ENCODE measurements at places on chromosomes 2 and 18.

DNA sequence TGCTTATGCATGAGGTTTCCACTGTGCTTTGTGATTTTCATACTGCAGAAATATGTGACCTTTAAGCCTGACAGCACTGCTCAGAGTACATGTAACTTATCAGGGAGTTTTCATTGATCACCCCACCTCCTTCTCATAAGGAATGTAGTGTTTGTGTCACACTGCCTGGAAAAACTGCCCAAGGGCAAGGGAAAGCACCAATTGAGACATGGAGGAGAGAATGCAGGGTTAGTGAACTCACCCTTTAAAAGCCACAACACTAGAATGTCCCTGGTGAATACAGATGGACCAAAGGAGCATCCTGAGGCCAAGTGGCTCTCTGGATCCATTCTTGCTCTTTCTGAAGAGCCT is 147.2 kb upstream of the SPATS2L start:
- DNase-seq: no peak

DNA sequence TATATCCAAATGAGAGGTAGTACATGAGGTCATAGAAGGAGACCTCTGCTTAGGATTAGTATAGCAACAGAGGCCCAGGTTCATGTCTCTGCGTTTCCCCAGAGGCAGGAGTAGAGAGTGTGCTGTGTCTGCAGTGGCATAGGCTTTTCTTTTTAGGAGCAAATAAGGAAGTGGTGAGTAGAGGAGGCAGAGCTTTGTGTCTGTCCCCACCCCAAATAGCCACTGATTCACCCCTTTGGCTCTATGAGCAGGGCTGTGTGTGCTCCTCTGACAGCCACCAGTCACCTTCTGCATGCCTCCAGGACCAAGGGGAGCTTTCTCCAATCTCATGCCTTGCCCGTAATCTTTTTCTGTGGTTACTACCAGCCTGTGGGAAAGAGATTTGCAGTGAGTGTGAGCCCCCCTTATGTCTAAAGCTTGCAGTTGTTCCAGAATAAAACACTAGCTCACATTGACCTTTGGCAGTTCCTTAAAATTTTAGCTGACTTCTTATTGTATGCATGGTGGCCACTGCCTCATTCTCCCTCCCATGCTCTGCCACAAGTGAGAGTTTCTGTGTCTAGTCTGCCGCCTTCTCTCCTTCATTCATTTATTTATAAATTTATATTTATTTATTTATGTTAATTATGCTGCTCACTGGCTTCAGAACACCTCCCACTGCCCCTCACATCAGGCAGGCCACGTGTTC is 23.5 kb upstream of the ELAC1 start:
- no peak for DNase-seq

GRCh38 chr18:35158728-35159450 is 81.9 kb upstream of the ZNF397 start:
- DNase-seq: no peak

DNA sequence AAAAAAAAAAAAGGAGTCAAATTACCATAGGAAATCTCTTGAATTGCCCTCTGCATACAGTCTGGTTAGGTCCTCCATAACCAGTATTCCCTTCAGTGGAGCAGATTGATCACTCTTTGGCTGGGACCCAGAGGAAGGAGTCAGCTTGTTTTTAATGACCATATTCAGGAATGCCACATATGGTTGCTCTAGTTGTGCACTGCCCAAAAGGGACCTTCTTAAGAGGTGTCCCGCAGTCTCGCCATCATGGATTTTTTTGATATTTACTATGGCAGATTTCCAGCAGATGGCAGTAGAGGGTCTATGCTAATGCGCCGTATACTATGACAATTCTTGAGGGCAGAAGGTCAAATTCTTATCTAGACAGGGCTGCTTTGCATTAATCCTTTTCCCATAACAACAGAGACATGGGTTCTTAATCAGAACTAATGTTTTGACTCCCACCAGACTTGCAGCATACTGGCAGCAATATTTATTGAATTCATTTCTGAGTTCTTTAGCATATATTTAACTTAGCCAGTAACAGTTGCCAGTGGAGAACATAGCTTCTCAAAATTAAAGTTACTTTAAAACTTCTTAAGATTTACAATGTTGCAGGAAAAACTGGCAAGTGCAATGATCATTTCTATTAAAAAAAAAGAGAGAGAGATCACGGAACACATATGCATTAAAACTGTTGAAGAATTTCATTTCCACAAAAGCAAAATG is 31.8 kb upstream of the INPP4A start:
- no peak for DNase-seq

- no peak for DNase-seq
Observed at GRCh38 chr18:8951491-8951890, 151.0 kb upstream of the NDUFV2 start.

DNA sequence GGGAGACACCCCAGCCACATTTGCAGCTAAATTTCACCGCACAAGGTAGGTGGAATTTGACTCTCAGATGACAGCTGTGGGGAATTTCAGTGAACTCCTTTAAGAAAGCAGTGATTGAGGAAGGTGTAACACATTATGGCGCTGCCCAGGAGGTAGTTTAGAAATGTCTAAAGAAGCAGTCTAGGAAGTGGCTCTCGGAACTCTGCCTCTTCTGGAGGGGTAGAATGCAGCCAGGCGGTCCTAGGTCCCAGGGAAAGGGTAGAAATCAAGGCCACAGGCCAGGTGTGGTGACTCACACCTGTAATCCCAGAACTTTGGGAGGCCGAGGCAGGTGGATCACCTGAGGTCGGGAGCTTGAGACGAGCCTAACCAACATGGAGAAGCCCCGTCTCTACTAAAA is 179.0 kb upstream of the HAAO start:
- DNase-seq: no peak

DNA sequence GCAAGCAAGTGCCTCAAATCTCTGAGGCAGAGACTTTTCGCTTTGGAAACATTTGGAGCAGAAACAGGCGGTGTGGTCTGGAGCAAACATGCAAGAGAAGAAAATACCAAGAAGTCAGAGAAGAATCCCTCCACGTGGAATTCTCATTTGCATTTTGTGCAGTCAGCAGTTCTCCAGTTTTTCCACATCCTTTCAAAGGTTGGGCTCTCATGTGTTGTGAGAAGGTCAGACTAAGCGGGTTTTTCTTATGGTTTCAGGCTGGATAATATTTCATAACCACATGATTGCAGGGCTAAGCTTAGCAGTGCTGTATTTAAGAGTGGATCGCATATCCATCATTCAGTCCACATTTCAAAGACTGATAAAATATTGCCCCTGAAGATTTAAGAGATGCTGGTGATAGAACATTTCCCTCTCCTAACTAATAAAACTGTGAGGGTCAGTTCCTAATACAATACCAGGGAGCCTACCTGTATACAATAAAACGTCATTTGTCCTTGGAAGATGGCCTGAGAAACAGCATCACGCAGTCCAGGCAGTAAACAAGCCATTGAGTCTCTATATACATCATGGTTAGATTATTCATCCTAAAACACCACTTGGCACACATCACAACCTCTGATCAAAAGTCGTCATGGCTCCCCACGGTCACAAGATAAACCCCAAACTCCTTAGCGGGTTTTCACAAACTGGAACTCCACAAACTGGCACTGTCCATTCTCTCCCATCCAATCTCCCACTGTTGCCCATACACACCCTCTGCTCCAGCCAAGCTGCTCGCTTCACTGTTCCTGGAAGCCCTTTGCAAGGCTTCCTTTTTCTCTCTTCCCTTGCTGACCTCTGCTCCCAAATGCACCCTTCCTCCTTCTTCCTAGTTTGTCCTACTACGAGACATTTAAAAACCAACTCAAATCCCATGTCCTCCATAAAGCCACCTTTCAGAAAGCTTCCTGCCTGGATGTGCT is 31.5 kb downstream of the ANKRD44 start:
- DNase-seq: no peak

DNA sequence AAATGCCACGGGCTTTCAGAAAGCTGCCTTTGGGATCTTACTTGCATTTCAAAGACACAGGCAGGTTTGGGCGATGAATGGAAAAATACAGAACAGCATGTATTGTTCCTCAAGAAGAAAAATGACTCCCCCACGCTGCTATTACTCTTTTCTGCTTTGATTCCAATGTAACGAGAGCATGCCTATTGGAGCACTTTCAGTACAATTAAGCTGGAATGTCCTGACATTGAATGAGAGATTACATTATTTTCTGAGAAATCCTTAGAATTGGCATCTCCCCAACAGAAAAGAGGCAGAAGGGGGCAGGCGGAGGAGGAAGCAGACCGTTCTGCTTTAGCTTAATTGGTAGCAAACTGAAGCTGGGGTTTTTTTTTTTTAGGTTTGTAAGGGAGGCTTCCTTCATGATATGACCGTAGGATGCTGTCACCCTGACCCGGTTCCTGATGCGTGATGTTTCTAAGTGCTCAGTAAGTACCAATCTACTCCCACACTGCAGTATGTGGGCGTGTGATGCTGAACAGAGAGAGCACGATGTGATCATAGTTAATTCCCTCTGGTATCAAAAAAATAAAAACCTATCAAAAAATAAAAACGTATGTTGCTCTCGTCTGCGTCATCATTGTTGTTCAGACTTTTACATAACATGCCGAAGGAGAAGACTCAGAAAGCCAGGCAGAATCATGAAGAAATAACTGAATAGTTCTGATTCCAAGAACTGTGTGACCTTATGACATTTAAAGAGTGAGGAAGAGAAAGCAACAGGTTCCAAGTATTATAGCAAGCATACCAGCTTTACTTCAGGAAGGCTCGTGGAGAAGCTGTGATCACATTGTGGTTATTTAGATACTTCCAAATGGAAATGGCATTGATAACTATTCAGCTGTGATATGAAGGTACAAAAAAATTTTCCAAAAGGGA is 40.5 kb downstream of the LONRF2 start:
- DNase-seq: no peak

GRCh38 chr2:161423421-161424393 is 7.6 kb downstream of the TBR1 start:
- no peak for DNase-seq

DNA sequence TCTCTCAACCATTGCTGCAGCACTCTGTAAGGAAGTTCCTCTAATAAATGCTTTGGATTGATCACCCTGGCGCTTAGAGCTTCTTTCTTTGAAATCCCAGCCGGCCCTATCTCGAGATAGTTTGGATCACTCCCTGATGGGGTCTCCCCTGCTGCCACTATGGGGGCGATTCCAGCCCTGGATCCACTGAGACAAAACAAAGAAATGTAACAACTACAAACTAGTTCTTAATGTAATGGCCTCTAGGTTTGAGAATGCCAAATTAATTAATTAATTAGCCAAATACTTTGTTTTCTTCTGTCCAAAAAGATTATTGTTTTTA is 15.2 kb downstream of the SRSF7 start:
- no peak for DNase-seq

DNA sequence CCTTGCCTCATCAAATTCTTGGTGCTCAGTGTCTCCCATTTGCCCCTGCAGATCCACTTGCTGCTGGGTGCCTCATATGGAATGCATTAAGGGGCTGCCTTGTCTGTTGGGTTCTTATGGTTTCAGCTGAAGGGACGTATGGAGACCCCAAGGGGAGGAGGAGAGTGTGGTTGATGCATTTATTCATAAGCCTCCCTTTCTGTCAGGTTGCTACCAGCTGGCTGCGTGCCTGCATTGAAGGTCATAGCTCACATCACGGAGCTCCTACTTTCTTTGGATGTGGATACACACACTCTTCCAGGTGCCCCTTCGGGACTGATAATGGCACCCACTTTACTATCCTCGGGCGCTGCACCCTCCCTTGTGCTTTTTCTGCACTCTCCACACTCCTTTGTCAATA is 377.9 kb downstream of the SLC4A3 start:
- DNase-seq: no peak

- DNase-seq: no peak
Observed at GRCh38 chr2:119481501-119482455, 42.5 kb downstream of the SCTR start.

- no peak for DNase-seq
Observed at GRCh38 chr2:121667618-121668017, 18.4 kb upstream of the CLASP1 start.

- DNase-seq: no peak
Observed at GRCh38 chr18:12288403-12288755, 19.7 kb upstream of the TUBB6 start.

- no peak for DNase-seq
Observed at GRCh38 chr2:240791821-240792628, 28.0 kb downstream of the KIF1A start.

DNA sequence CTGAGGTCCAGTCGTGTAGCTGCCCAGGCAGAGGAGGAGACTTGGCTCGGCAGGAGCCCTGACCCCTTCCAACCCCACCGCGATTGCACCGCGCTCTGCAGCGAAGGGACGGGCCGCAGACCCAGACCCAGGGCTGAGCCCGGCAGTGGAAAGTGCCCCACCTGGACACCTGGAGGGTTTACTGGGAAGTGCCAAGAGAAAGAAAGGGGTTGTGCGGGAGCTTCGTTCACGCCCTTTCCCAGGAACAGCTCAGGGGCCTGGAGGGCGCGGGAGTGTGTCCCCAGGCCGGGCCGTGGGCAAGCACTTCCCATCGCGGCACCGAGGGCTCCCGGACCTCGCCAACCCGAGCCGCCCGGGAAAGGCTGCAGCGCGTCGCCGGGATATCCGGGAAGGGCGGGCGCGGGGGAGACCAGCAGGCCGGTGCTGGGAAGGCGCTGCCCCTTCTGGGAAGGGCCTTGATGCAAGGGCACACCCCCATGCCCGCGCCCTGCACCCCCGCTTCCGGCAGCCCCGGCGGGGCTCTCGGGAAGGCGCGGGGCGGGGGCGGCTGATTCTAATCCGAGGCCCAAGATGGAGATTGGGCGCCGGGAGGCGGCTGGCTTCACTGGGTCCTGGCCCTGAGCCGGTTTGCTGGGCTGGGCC is 36.1 kb upstream of the MRPL33 start:
- peak; percentile 21 for DNase-seq

GRCh38 chr2:36163520-36164254 is 191.9 kb upstream of the CRIM1 start:
- DNase-seq: no peak

DNA sequence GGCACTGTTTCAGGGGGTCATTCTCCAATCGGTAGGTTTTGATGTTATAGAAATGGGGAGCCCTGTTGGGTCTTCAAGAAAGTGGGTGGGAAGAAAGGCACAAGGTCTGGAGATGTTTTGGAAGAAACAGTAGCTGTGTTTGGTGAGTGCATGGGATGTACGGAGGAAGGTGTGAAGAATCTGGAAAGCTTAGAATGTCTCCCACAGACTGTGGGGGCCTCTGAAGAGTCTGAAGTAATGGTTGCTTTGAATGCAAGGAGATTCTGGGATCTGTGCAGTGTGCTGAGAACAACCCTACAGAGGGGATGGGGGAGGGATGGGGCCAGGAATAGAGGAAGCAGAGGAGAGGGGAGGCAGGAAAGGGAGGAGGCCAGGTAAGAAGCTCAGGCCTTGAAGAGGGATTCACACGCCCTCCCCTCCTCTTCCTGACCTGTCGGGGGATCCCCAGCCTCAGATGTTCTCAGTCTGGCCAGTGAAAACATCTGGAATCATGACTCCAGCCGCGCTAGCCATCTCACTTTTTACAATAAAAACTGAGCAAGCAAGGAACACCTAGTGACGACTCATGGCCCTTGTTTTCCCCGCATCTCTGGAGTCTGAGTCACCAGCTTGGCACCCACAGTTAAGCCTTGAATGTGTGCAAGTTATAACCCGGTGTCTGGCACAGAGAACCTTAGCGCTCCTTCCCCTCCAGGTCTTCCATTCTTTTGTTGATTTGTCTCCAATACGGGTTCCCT is 74.2 kb downstream of the SH3BP4 start:
- DNase-seq: no peak

- DNase-seq: no peak
Observed at GRCh38 chr2:105118960-105119359, 81.1 kb downstream of the MRPS9 start.

- no peak for DNase-seq
Observed at GRCh38 chr2:117763804-117764203, 50.7 kb upstream of the DDX18 start.

GRCh38 chr2:161418715-161419637 is 2.9 kb downstream of the TBR1 start:
- no peak for DNase-seq

GRCh38 chr2:152730591-152731333 is 12.3 kb downstream of the ARL6IP6 start:
- no peak for DNase-seq

Data from NCI-H510A (cell line).